ENCODE measurements at places on chromosomes 5 and 9.

- no peak for DNase-seq
Observed at GRCh38 chr5:61450493-61451279, 118.6 kb downstream of the ZSWIM6 start.

DNA sequence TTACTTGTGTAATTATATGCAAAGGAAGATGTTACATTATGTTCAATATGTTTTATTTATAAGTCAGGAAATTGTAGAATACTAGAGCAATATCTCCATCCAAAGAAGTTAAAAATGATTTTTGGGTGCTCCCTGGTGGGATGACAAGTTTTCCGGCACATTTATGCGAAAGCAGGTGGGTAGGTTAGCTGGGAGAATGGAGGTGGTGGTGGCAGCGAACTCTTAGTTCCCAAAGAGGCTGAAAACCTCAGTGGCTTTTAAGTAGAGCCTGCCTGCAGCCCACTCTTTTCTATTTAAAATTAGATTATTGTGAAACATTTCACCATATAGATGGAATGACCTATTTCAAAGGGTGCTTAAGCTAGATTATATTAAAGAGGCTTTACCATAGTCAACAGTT, 51.8 kb downstream of the ANKRD33B start:
- DNase-seq: no peak

DNA sequence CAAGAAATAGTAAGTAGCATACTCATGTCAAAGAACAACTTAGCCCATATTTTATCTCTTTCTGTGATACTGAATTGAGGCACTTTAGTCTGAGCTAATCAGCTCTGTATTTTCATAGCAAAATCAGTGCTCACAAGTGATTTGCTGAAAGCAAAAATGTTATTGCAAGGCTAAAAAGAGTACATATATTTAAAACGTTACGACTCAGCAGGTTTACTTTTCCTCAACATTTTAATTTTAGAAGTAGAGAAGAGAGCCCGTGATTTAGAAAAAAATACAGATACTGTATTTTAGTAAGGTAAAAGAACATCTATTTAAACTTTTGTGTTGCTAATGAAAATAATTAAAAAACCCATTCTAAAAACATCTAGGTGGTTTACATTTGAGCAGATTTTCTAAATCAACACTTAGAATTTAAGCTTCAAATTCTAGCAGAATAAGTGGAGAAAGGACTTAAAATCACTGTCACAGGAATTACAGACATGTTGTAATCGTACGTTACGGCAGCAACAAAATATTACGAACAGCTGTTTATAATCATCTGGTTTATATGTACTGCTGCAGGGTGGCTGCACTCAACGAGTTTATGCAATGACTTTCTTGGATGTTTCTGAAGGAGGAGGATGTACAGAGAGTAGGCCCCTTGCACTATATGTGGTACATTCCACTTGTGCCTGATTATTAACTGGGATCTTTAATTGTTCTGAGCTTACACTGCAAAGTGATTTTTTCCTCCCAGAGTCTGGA, 20.1 kb downstream of the SREK1 start:
- no peak for DNase-seq

GRCh38 chr5:166992108-166992507, 1299.3 kb upstream of the WWC1 start:
- DNase-seq: no peak

- DNase-seq: no peak
Observed at GRCh38 chr9:107176436-107177151, 106.5 kb upstream of the RAD23B start.

DNA sequence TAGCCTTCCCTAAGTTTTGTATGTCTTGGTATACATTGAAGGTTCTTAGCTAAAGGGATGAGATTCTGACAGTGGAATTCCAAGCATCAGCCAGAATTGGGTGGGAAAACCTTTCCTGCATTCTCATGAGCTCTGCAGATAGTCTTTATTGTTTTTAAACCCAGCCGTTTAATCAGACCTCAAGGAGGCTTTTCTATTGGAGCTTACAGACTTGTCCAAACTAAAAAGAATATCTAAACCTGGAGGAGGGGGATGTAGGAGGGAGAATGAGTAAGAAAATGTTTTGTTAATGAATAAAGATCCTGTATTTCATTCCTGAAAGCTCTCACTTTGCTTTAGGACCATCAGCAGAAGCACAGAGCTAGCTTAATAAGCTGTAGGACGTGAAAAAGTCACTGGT, 41.7 kb downstream of the EBF1 start:
- DNase-seq: no peak

DNA sequence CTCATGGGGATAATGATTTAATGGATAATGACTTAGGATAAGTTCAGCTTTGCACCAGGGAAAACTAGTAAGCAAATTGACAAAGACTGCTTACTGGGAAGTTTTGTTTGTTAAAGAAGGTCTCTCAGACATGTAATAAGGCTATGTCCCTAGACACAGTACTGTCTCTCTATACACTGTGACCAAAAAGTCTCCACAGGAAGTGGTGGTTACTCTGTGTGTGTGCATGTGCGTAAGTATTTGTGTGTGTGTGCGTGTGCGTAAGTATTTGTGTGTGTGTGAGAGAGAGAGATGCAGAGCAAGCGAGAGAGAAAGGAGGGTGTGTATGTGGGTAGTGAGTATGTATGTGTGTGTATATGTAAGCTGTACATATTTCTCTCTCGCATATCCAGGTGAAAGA, 229.6 kb downstream of the GLIS3 start:
- DNase-seq: no peak

DNA sequence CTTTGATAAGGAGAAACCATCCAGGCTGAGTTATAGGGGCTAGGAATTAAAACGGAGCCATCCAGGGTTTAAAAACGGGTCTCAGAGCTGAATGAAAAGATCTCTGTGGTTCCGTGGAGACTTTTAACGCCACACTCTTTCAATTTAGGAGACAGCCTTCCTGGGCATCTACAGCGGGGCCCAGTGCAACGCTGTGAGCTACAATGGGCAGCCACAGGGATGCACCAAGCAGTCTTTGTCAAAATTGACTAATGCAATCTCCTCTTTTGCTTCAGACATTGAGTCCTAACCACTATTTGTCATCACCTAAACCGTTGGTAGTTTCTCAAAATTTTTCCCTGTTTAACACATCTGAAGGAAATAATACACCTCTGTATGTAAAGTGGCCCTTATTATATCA, 96.6 kb upstream of the ABCA1 start:
- no peak for DNase-seq

- DNase-seq: no peak
Observed at GRCh38 chr9:134932606-134933005, 14.9 kb upstream of the FCN1 start.

- no peak for DNase-seq
Observed at GRCh38 chr5:174247301-174247700, 201.8 kb downstream of the NSG2 start.

- DNase-seq: no peak
Observed at GRCh38 chr5:72226950-72227349, 93.1 kb downstream of the MRPS27 start.

GRCh38 chr9:91208837-91209236, 152.9 kb downstream of the AUH start:
- DNase-seq: no peak

GRCh38 chr9:91897201-91897600, 52.8 kb downstream of the ROR2 start:
- no peak for DNase-seq

- no peak for DNase-seq
Observed at GRCh38 chr9:114310471-114311450, 12.1 kb upstream of the ORM1 start.

- DNase-seq: no peak
Observed at GRCh38 chr5:110951373-110951791, 120.1 kb upstream of the TSLP start.

DNA sequence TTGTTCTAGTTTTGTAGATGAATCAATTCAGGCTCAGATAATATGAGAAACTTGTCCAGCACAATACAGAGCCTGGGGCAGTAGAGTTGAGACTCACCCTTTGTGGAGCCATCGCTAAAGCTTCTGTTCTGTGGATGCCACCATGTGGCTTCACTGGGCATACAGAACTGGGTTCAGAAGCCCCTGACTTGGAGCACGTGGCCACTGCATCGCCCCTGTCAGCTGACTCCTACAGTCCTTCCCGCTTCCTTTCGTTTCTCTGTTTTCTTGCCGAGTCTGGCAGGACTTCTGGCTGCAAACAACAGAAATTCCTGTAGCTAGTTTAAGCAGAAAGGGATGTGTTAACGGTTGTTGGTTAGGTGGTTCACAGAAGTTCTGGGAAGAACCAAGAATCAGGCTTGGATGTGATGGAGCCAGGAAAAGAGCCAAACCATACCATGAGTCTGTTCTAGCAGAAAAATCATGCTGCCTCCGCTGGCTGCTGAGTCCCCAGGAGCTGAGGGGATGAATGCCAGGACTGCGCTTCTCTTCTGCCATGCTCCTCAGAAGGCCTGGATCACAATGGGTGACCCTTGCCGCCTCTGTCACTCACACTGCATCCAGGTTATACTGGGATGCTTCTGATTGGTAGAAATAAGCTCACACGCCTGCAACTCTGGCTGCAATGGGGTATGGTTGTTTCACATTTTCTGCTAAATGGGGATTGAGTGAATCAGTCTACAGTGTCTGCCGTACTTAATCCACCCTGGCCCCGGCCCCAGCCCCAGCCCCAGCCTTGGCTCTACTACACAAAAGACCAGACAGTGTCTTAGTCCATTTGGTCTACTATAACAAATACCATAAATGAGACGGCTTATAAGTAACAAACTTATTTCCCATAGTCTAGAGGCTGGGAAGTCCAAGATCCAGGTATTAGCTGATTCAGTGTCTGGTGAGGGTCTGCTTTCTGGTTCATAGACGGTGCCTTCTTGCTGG, 262.5 kb downstream of the GOLPH3 start:
- DNase-seq: peak; percentile 60

- no peak for DNase-seq
Observed at GRCh38 chr5:148186248-148187003, 16.4 kb upstream of the SPINK6 start.

DNA sequence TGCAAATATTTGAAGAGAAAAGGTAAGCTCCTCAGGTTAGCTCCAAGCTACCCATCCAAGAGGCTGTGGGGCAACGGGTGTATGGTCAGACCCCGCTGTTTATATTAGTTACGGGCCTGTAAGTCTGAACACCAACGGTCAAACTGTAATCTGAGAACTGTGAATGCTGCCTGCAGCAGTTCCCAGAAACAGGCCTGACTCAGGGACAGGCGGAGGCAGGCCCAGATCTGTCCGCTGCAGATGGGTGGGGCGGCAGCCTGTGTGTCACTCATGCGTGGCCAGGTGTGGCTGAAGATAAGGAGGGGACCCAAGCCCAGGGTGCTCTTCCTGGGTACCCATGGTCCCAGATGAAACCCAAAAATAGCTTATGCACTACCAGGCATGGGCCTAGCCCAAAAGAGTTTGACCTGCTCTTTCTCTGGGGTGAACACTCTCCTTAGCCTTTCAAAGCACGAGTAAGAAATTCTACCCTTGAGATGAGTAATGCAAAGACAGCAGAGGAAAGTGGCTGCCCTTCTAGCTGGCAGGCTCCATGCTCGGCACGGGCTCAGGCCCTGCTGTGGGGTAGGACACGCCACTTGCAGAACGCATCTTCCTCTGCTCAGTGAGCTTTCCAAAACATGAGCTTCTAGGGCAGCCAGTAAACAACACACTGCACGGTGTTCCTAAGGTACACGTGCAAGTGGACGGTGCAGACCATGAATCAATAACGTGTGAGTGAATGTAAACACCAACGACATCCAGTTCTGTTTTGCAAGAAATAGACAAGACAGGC, 9.1 kb downstream of the UBAC1 start:
- DNase-seq: no peak

DNA sequence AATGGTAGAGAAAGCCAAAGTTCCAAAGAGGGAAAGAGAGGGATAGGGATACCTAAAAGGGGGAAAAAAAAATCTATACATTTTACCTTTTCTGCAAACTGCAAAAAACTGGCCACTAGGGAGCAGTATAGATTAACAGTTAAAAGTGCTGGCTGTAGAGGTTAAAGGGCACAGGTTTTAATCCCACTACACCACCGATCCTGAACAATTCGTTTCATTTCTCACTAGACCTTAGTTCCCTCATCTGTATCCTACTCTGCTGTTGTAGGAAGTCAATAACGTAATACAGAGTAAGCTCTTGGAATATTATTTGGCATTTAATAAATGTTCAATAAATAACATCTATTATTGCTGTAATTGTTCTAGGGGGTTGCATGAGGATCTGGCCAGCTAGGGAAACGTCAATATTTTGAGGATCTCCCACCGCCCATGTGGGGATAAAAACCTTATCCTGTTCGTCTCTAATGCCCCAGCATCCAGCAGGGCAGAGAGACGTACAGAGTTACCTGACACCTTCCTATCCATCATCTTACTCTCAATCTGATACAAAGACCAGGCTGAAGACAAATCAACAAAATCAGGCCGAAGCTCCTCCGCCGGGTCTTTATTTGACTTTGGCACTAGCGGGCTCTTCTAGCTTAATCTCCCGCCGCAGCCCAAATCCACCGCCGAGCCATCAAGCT, 757 bp downstream of the CDC26 start:
- peak; percentile 8 for DNase-seq

- no peak for DNase-seq
Observed at GRCh38 chr5:95953021-95953702, 8.5 kb downstream of the ELL2 start.

- DNase-seq: no peak
Observed at GRCh38 chr5:56279979-56280378, 46.8 kb upstream of the ANKRD55 start.

DNA sequence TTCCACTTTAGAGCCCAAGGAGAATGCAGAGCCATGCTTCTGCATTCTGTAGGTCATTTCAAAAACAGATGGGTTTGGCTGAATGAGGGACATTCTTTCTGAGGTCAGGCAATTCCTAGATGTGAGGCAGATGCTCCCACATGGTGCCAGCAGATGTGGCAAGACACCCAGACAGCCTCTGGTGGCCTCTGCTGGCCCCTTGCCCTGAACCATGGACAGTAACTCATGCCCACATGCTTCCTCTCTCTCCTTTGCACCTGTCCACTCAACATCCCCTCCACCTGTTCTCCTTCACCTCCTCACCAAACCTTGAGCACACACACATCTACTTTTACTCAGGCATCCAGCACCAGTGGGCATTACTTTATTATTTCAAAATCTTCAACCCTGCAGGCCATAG, 252.3 kb downstream of the DNAH5 start:
- no peak for DNase-seq

DNA sequence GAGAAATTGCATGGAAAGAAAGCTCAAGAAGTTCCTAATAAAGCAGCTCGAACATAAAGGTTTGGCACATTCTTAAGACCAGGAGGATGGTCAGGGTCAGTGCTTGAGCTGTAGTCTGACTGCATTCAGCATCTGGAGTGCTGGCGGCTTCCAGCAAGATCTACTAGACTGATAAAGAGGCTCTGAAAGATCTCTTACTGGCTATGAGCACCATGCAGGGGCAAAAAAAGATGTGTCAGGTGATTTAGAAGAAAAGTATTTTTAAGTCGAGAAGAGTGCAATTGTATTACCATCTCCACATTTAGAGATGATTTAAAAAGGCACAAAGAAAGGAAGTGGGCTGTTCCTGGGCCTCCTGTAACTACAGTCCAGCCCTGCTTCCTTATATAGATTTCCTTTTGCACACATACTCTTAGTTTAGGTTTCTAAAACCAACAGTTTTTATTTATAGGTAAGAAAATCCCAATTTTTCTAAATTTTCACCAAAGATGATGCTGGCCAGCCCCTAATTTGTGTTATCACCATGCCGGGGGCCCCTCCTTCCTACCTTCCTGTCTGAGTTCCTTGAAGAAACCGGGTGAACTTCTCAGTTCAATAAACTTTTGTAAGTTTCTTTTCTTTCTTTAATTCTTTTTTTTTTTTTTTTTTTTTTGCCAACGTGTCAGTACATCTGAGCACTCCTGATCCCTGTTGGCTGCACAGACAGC, 65.9 kb upstream of the PLPP1 start:
- DNase-seq: no peak

GRCh38 chr5:113035096-113035495, 58.5 kb downstream of the DCP2 start:
- DNase-seq: no peak
